ENCODE measurements at places on chromosomes 12 and 14. TPM values are rescaled to one million over a fixed set of nuclear protein-coding genes. Genes with fewer than 3 reads are reported as not detected.

The NFKBIA gene
- total RNA-seq: 393 TPM

The APOF gene
- not detected for total RNA-seq

The ANKS1B gene
- 0.97 TPM for total RNA-seq

The MCRS1 gene
- total RNA-seq: 52.3 TPM

The MLXIP gene
- 17.5 TPM for total RNA-seq

The PRB2 gene
- not detected for total RNA-seq

The KCNMB4 gene
- 1.3 TPM for total RNA-seq

The GPR84 gene
- total RNA-seq: 2.4 TPM

The CMA1 gene
- not detected for total RNA-seq

The PRKD1 gene
- not detected for total RNA-seq

The DNAJC22 gene
- total RNA-seq: not detected

The TAS2R10 gene
- total RNA-seq: not detected

The MUCL1 gene
- total RNA-seq: not detected

The MYH7 gene
- 0.02 TPM for total RNA-seq

The MYO1H gene
- not detected for total RNA-seq

The RNU4-1 gene
- total RNA-seq: 1,201 TPM

The PELI2 gene
- 6.6 TPM for total RNA-seq

The SMAGP gene
- total RNA-seq: 0.73 TPM

The ASCL1 gene
- total RNA-seq: not detected

The PCED1B gene
- total RNA-seq: 136 TPM

The PLEKHH1 gene
- 1.9 TPM for total RNA-seq

The FAM222A gene
- total RNA-seq: 0.55 TPM

The BMAL2 gene
- total RNA-seq: 14.9 TPM

The PLBD1 gene
- not detected for total RNA-seq

The CCDC38 gene
- not detected for total RNA-seq

The TPH2 gene
- total RNA-seq: not detected

The KCNJ8 gene
- total RNA-seq: not detected

The ZNF605 gene
- 5.3 TPM for total RNA-seq

The SAMD4A gene
- 2.4 TPM for total RNA-seq

The MAPK1IP1L gene
- total RNA-seq: 85.5 TPM

The OR11H7 gene
- not detected for total RNA-seq

The SMCO3 gene
- not detected for total RNA-seq

The CAPZA3 gene
- not detected for total RNA-seq

The NEK9 gene
- total RNA-seq: 56.4 TPM

The ACYP1 gene
- 41.3 TPM for total RNA-seq

The LMBR1L gene
- 55.0 TPM for total RNA-seq

The PUS1 gene
- total RNA-seq: 53.9 TPM
